ENCODE measurements at places on chromosomes 4 and X. TPM values are rescaled to one million over a fixed set of nuclear protein-coding genes. Genes with fewer than 3 reads are reported as not detected.

DNA sequence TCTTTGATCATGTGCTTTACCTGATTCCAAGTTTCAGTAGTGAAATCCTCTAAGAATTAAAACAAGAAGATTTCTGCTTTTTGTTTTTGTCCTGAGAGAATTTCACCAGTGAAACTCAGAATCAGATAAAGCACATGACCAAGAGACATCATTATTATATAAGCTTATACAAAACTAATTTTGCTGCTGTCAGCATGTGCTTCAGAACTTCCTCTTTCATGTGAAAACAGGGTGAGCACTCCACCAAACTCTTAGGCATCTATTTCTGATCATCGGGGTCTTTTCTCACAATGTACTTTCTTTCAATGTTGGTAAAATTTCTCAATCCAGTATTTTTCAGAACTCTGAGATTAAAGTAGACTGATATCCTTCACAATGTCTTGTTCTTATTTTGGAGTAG lies 152.1 kb downstream of the SLC39A8 start:
- DNase-seq, result no peak

- no peak for DNase-seq
Observed at GRCh38 chrX:11406109-11406765, 113.0 kb downstream of the AMELX start.

Gene AKAP14
- total RNA-seq, result not detected

GRCh38 chrX:85992811-85993229 lies 54.5 kb downstream of the CHM start:
- DNase-seq, result no peak

GRCh38 chrX:34437586-34437985 lies 219.5 kb downstream of the TMEM47 start:
- DNase-seq, result no peak

DNA sequence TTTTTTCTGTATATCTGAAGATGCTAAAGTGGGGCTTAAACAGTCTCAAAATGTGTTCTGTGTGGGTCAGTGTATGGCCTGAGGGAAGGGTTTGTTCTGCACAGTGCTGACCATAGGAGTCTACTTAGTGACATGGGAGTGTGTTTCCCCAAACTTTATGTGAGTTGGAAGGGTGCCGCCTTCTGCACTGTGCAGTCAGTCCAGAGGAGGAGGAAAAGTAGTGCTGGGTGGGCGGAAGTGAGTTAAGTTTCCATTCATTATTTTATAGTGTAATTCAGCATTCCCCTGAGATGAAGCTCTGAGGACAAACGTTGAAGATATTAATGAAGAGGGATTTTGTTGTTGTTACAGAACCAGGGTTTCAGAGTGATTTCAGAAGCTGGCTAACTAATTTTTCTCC lies 2.9 kb downstream of the CHST7 start:
- no peak for DNase-seq

GRCh38 chr4:53116954-53117353 lies 248.9 kb downstream of the SCFD2 start:
- no peak for DNase-seq

Gene DDX53
- total RNA-seq, result not detected

GRCh38 chr4:152996111-152996571 lies 60.0 kb downstream of the FHDC1 start:
- DNase-seq, result no peak

Gene GAGE12J
- total RNA-seq, result not detected

Gene HTATSF1
- 55.1 TPM for total RNA-seq

DNA sequence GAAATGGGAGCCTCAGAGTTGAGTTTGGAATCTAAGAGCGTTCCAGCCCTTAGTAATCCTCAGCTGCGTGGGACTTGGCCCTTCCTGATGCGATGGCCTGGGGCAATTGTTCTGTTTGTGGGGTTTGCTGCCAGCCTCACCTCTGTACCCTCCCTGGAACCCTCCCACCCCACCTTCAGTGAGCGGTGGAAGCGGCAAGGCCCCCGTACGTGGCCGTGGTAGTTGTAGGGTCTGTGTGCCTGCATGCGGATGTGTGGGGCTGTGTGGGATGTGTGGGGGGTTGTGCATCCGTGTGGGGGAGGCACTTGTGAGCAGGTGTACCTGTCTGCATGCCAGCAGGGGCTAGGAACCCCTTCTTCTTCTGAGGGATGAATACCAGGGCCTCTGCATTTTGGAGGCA lies 65.4 kb upstream of the ADRA2C start:
- DNase-seq, result no peak

Gene TCP11X2
- not detected for total RNA-seq

- DNase-seq, result no peak
Observed at GRCh38 chr4:15575966-15576365, 79.2 kb downstream of the FBXL5 start.

Gene HCCS
- 26.0 TPM for total RNA-seq

Gene FDCSP
- total RNA-seq, result not detected

Gene MOSPD2
- 15.3 TPM for total RNA-seq

DNA sequence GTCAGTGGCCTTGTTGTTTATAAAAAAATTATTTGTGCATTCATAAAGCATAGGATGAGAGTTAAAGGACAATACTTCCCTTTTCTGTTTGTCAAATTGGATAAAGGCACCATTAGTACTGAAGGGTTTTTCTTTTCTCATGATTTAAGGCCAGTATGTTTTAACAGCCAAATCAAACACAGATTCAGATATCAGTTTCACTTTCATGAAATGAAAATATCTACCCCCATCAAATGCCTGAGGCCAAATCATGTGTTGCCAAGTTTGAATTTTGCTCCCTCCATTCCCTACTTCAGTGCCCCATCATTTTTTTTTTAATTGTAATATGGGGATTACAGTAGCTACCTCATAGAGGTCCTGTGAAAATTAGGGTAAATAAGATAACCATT lies 745.9 kb downstream of the RPA4 start:
- no peak for DNase-seq

GRCh38 chr4:8159537-8160232 lies 1.1 kb upstream of the ABLIM2 start:
- DNase-seq, result no peak

Gene P2RY8
- 19.5 TPM for total RNA-seq

Gene RBM47
- 13.0 TPM for total RNA-seq

Gene HELT
- not detected for total RNA-seq

GRCh38 chr4:183637461-183637860 lies 21.5 kb downstream of the RWDD4 start:
- no peak for DNase-seq

Data from activated CD4-positive, alpha-beta T cell treated with anti-CD3 and anti-CD28 coated beads, Interleukin-2, amount 10 ng/mL, durations not matched to agents 24 days and 14 days (primary cell).